ENCODE measurements at places on chromosomes 4 and X.

DNA sequence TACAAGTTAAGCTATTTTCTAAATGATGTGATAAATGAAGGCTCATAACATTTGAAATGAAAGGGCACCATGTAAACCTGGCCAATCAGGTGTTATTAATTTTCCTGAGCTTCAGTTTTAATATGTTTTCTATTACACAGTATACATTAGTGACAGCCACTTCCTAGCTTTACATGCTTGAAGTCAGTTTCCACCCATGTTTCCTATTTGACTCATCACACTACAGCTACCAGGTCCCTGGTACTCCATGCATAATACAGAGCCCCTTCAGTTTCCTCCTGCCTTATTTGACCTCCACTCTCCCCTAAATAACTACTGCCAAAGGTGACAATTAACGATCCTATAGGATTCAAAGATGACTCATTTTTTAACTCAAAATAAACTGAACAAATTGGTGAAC, 18.3 kb downstream of the ZNF518B start:
- DNase-seq = no peak

DNA sequence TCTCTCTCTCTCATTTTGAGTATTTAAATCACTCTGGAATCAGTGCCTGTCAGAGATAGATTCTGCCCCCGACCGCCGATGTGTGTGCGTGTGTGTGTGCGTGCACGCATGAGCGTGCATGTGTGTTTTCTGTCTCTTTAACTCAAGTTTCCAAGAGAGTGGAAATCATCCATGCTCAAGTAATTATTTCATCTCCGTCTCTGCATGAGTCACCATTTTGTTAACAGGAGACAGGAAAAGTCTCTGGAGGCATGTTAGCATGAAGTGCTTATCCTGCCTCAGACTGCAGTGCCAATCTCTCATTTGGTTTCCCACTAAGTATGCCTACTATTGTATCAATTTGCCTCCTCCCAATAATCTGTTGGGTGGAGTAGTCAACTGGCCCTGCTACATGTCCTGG, 182.9 kb upstream of the NHS start:
- DNase-seq = no peak

DNA sequence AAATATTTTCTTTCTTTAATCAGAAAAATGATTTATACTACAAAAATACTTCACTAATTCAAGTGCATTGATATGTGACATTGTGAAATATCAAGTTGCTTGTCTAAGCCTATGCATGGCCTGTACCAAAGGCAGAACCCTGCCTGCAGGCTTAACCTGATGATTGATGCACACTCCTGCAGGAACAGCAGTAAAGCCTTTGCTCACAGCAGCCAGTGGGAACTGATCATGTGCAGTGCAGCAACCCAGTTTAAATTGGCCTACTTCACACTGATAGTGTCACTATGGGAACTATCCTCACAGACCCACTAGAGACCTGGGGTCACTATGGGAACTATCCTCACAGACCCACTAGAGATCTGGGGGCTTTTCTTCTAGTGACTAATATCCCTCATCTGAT, 603.8 kb downstream of the RAPGEF2 start:
- DNase-seq = no peak

GRCh38 chrX:40933132-40933705, 152.0 kb upstream of the USP9X start:
- DNase-seq = no peak

DNA sequence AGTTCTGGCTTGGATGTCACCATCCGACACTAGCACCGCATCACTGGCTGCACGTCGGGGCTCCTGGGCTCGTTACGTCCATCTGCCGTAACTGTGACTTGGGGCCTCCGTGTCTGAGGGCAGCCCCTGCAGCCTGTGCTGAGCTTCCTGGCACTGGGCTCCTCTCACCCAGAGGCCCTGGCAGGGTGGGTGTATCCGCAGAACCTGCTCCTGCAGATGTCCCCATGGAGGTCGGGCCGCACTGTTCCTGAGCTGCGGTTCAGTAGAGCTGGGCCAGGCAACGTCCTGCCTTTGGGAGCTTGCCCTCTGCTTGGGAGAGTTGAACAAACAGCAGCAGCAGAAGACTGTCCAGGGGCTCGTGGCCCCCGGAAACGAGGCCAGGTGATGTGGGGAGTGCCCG, 71.4 kb downstream of the RGS12 start:
- no peak for DNase-seq

Data from NCI-H1436 (cell line).